ENCODE measurements at places on chromosomes 11 and 22.

- DNase-seq, result no peak
Observed at GRCh38 chr11:76596652-76597051, 73.9 kb downstream of the LRRC32 start.

DNA sequence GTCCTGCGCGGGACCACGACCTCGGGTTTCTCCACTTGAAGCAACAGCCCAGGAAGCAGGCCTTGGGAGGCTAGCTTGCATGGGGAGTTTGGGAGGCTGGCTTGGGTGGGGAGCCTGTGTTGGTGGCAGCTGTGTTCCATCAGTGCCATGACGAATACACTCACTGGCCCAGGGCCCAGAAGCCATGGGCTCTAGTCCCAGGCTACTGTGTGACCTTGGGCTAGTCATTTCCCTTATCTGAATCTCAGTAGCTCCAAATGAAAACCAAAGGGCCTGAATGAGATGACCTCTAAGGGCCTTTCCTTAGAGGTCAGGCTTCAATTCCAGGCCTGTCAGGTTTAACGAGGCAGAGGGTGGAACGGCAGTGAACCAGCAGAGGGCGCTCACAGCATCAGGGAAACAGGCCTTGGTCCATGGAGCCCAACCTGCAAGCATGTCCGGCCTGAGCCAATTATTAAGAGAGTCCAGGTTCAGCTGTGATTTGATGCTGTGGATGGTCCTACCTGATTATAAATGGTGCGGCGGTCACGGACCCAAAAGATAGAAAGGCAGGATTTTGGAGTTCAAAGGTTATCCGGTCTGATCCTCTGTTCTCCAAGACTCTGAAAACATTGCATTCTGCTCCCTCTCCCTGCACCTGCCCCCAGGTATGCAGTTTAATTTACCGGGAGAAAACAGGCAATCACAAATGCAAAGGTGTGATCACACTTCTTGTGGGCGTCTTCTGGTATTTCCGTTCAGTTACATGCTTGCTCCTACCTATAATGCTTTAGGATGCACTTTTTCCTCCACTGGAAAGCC is 15.9 kb downstream of the PTPN5 start:
- no peak for DNase-seq

DNA sequence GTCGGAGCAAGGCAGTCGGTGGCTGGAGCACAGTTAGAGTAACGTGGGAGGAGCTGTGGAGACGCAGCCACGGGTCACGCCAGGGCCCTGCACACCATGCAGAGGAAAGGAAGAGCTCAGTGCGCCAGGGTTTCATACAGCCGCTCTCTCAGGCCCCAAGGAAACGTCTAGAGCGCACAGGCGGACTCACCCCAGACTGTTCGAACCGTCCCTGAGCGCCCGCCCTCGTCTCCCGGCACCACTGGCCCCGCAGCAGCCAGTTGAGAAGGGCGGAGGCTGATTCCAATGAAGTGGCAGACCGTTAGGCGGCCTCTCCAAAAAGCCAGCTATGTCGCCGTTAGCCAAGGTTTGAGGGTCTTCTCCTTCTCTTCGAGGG is 483 bp upstream of the HYLS1 start:
- DNase-seq, result no peak

DNA sequence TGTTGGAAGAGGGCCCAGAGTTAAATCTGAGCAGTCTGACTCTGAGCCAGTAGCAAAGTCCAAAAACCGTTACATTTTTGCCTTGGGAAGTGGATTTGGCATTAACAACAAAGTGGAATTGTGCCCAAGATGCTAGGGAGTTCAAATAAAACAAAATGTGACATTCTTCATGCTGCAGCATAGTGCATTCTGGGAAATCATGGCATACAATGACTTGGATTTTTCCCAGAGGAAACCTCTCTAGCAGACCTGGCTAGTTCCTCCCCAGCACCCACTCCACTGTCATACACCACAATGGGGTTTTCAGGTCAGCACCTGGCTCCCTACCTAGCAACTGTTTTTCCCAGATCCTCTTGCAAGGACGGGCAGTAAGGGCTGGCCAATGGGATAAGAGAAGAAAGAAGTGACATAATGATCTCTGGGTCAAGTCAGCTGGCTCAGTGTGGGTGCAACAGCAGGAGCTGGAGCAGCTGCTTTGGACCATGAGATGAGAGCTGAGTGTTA is 24.8 kb upstream of the CYB5R3 start:
- no peak for DNase-seq

DNA sequence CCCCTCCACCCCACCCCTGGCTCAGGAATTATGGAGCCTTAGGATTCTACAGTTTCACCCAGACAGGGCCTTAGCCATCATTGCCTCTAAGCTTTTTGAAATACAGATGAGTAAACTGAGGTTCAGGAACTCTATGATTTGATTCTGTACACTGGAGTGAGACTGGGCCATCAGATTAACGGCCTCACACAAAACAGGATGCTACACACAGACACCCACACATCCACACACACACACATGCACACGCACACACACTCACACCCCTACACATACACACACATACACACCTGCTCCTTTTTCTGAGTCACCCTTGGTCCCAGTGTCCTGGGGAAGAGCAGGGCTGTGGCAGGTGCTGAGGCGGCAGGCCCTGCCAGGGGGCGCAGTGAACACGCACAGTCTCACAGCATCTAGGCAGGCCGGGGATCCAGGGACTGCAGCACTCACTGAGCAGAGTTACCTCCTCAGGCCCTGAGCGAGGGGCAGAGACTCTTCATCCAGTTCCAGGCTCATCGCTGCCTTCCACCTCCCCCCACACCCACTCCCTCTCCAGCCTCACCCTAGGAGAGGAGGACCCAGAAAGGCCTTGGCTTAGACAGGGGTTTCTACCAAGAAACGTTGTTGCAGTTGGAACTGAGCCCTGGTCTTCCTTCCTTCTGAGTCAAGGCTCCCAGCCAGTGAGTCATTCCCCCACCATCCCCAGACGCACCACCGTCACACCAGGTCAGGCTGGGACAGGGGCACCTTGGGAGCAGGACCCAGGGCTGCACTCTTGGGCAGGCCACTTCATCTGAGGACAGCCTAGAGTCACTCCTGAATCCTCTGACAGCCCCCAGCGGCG is 89.8 kb upstream of the PARVA start:
- peak; percentile 72 for DNase-seq

DNA sequence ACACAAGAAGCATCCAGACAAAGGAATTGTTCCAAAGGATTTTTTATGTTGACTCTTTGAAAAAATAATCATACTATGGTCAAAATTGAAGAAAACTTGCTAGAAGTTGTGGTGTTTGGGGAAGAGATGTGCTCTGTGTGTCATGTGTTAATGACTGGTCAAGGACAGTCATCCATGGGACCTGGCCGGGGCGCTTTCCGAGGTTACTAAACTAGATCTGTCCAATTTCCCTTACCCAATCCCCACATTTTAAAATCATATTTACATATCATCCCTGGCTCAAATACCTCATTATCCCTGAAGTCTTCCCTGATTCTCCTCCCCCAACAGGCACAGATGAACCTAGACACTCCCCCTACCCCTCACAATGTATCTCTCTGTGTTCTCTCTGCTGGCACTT is 289.4 kb downstream of the TENM4 start:
- no peak for DNase-seq

DNA sequence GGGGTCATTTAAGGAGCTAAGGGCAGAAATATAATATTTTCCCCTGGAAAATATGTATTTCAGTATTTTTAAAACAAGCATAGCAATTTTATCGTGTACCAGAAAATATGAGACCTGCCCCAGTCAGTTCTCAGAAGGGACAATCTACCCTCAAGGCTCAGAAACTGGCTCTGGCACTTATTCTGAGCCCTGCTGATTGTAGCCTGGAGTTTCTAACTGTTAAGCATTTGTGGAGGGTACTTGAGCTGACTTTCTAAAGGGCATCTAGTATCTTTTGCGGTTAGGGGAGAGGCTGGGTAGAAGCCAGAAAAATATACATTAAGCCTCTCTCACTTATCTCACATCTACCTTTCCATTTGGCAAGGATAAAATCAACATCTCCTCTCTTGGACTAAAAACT is 71.3 kb upstream of the FSHB start:
- no peak for DNase-seq

DNA sequence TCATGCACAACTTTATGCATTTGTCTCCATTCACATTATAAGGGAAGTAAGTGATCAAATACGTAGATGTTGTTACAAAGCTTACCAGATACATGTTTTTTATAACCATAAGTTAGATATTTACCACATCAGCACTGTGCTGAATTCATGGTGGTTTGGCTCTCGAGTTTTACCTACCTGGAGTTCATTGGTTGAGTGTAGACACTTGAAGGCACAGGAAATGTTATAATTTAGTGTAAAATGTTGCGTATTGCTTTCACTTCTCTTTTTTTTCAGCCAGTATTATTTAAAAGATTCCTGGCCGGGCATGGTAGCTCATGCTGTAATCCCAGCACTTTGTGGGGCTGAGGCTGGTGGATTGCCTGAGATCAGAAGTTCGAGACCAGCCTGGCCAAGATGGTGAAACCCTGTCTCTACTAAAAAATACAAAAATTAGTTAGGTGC is 53.1 kb upstream of the GRK2 start:
- DNase-seq, result no peak

DNA sequence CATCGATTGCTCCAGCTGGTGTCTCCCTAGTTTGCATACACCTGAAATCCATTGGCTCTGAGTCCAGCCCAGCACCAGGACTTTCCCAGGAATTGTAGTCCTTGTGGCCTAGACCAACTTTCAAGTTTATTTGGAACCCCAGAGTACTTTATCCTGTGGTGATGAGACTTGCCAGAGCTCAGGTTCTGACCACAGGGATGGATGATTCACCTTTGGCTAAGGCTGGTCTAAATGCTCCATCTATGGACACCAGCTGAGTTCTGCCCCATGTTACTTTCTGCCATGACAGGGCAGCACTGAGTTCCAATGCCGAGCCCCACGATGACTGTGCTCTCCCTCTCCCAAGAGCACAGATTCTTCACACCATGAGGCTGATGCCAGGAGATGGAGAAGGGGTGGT is 17.3 kb upstream of the INSC start:
- DNase-seq, result no peak

GRCh38 chr22:40414311-40414710 is 43.9 kb downstream of the SGSM3 start:
- no peak for DNase-seq

DNA sequence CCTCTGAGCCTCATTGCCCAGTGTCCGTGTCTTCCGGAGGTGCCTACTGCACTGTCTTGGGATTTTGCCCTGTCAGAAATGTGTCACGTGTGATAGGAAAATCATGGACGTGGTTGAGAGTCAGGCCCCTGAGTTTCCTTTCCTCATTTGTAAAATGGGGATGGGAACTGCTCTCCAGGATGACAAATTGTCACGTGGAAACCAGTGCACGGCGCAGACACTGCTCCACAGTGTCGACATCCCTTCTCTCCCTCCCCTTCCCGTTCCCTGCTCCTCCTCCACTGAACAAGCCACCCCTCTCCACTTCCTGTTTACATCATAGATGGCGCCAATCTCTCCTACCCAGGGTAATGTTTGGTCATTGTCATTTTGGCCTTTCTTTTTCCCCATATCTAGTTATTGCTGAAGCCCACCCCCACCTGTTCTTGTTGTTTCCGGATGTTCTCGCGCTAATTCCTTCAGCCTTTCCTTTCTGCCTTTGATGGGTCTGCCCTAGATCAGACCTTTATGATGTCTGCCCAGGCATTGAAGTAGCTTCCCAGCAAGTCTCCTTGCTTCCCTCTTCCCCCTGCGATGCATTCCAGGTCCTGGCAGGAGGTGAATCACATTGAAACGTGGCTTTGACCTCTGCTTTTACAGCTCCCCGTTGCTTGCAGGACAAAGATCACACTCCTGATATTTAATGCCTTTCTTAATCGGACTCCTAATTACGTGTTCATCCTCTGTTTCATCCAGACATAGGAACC is 91.8 kb downstream of the TBC1D22A start:
- no peak for DNase-seq

DNA sequence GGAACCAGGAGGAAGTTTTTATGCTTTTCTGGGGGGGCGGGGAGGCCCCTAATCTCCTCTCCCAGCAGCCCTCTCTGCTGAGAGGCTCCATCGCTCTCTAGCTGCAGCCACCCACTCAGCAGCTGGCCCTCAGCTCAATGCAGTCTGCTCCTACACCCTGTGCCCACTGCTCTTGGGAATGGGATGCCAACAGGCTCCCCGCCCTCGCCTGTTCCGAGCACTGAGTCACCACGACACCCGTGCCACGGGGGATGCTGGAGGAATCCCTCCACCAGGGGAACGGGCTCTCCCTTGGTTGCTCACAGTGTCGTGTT is 23.5 kb upstream of the SUSD2 start:
- peak; percentile 15 for DNase-seq

- DNase-seq, result peak; percentile 59
Observed at GRCh38 chr22:45645526-45646414, 25.9 kb upstream of the ATXN10 start.

- no peak for DNase-seq
Observed at GRCh38 chr11:118922745-118923627, 2.7 kb downstream of the BCL9L start.

DNA sequence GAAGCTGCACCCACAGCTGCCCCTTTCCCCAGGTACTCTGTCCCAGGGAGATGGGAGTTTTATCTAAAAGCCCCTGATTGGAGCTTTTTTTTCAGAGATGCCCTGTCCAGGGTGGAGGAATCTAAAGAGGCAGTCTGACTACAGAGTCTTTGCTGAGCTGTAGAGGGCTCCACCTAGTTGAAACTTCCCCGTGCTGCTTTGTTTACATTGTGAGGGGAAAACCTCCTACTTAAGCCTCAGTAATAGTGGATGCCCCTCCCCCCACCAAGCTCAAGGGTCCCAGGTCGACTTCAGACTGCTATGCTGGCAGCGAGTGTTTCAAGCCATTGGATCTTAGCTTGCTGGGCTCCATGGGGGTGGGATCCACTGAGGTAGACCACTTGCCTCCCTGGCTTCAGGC is 470.1 kb upstream of the LARGE1 start:
- no peak for DNase-seq

DNA sequence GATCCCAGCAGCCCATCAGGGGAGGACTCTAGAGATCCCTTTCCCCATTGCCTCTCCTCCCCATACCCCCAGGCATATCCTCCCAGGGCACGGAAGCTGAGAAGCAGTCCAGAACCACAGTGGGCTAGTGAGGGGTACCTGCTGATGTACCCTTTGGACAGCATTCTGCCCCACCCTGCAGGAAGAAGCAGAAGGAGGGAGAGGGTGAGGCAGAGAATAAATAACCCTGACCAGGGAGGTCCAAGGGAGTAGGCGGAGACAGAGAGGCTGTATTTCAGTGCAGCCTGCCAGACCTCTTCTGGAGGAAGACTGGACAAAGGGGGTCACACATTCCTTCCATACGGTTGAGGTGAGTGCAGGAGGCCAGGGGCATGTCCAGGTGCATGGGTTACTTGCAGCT is at the start of gene OR51E1:
TSS of gene OR51E1 (plus strand) at position 301 of the 400 bp plus-strand sequence. CDS start 8,545 bp downstream, outside the sequence.
- DNase-seq, result no peak

DNA sequence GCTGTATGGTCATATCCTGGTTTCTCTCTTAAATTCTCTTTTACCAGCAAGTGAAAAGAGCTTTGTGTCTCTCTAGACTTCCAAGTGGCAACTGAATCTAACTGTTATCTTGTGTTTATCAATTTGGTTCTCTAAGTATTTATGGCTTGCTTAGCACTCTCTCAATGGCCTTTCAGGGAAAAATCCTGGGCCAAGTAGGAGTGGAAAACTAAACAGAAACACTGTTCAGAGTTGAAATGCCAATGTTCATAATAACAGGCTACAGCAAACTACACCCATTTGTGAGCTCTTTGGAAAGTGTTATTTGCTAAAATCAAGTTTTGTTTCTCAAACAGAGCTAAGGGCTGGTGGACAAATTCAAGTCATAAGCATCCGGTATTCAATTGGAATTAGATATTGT is 10.1 kb downstream of the MMP12 start:
- DNase-seq, result no peak

- no peak for DNase-seq
Observed at GRCh38 chr11:44165432-44165831, 70.0 kb downstream of the EXT2 start.

GRCh38 chr22:45455621-45456020 is 42.1 kb downstream of the RIBC2 start:
- no peak for DNase-seq
